T-helper 2 cell treated with Interferon-gamma antibody and Interleukin-4, amounts not matched to agents 5 μg/mL and 100 μg/mL, for 36 hours (primary cell): ENCODE measurements at places on chromosomes 12 and 14.

- peaks cover 19% of the 10 kb centered on the region for H3K4me1 ChIP-seq
- DNase-seq = no peak
- no peak overlapping the region for H3K4me3 ChIP-seq
- H3K36me3 ChIP-seq = peaks cover 27% of the 10 kb centered on the region
These were observed 69.2 kb downstream of the C2CD5 start for GRCh38 chr12:22474970-22475720.

DNA sequence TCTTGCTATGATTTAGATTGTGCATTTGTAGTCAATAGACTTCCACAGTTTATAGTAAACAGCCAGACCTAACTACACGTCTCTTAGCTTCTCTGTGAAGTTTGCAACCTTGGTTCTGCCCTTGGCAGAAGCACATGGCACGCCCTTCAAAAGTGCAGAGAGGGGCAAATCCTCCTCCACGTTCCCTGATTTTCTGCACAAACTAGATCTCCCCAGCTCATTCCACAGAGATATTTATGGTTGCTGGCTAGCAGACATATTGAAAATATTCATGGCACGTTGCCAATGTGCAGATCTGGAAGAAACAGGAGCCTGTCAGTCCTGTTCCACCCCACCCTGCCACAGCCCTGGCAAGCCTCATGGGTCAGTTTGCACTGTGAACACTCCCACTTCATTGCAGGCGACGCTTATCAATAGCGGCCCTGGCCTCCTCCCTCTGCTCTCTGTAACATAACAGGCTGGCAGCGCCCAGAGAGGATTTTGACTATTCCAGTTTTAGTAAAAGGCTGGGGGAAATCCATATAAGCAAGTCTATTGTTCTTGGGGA, 6.5 kb upstream of the LGALS3 start:
- no peak for DNase-seq
- no peak overlapping the region for H3K4me3 ChIP-seq
- H3K27me3 ChIP-seq = peaks cover 15% of the 10 kb centered on the region
- no peak overlapping the region for H3K27ac ChIP-seq
- H3K4me1 ChIP-seq = peaks cover 23% of the 10 kb centered on the region
- H3K36me3 ChIP-seq = no peaks in the 10 kb centered on the region

GRCh38 chr12:47744005-47744651, 14.6 kb downstream of the RAPGEF3 start:
- DNase-seq = no peak
- H3K27ac ChIP-seq = no peak overlapping the region
- peaks cover 6% of the 10 kb centered on the region for H3K27me3 ChIP-seq
- H3K36me3 ChIP-seq = no peaks in the 10 kb centered on the region

- H3K27me3 ChIP-seq = no peaks in the 10 kb centered on the region
- H3K4me3 ChIP-seq = no peak overlapping the region
- peaks cover 6% of the 10 kb centered on the region for H3K4me1 ChIP-seq
- H3K27ac ChIP-seq = no peak overlapping the region
- no peak for DNase-seq
- no peaks in the 10 kb centered on the region for H3K36me3 ChIP-seq
These were observed 270.1 kb downstream of the ADGRD1 start for GRCh38 chr12:131223791-131224225.

- DNase-seq = no peak
- no peak overlapping the region for H3K4me3 ChIP-seq
- H3K36me3 ChIP-seq = no peaks in the 10 kb centered on the region
- H3K27me3 ChIP-seq = no peaks in the 10 kb centered on the region
These were observed 22.6 kb downstream of the TSPAN8 start for GRCh38 chr12:71135077-71135811.

- no peak for DNase-seq
- no peaks in the 10 kb centered on the region for H3K4me1 ChIP-seq
- peaks cover 2% of the 10 kb centered on the region for H3K36me3 ChIP-seq
- no peak overlapping the region for H3K27ac ChIP-seq
- no peak overlapping the region for H3K4me3 ChIP-seq
These were observed 227.7 kb upstream of the TMEM260 start for GRCh38 chr14:56351861-56352260.

DNA sequence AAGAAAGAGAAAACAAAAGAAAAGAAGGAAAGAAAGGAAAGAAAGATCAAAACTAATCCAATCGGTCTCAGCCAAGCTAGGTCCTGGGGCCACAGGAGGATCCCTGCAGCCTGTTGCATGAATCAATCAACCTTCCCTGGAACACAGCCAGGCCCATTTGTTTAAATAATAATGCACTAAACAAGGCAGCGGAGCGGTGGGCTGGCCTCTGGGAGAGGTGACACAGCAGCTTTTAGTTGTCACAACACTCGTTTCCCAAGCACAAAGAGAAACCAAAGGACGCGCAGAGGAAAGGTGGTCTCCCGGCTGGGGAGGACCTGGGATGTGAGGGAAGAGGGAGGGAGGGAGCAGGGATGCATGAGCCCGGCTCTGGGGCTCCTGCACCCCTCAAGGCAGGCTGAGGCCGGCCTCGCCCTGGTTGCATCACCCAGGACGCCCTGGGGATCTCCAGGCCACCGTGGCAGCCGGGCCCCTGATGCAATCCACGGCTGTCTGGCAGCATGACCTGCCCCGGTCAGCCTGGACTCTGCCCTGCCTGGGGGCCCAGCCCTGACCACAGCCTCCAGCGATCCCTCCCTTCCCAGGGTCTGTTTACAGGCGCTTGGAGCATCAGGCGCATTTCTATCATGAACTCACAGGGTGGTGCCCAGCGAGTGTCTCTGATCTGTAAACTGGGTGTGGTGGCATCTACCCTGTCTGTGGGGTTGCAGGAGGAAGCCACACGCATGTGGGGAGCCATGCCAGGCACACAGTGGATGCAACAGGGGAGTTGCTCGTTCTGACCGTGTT, 32.5 kb downstream of the MMP17 start:
- no peaks in the 10 kb centered on the region for H3K36me3 ChIP-seq
- no peak overlapping the region for H3K4me3 ChIP-seq
- H3K27me3 ChIP-seq = peaks cover 3% of the 10 kb centered on the region
- DNase-seq = no peak
- H3K4me1 ChIP-seq = peaks cover 5% of the 10 kb centered on the region

- H3K4me3 ChIP-seq = peak overlapping the region; percentile 76
- H3K4me1 ChIP-seq = peaks cover 23% of the 10 kb centered on the region
- no peaks in the 10 kb centered on the region for H3K36me3 ChIP-seq
- H3K27me3 ChIP-seq = no peaks in the 10 kb centered on the region
- peak; percentile 63 for DNase-seq
- peak overlapping the region; percentile 5 for H3K27ac ChIP-seq
These were observed 699 bp downstream of the KTN1 start for GRCh38 chr14:55580470-55581341.

- peaks cover 17% of the 10 kb centered on the region for H3K4me1 ChIP-seq
- no peaks in the 10 kb centered on the region for H3K27me3 ChIP-seq
- peaks cover 1% of the 10 kb centered on the region for H3K36me3 ChIP-seq
- peak overlapping the region; percentile 63 for H3K4me3 ChIP-seq
- peak; percentile 71 for DNase-seq
- H3K27ac ChIP-seq = peak overlapping the region; percentile 62
These were observed 152.1 kb downstream of the ADGRD1 start for GRCh38 chr12:131105736-131106348.

DNA sequence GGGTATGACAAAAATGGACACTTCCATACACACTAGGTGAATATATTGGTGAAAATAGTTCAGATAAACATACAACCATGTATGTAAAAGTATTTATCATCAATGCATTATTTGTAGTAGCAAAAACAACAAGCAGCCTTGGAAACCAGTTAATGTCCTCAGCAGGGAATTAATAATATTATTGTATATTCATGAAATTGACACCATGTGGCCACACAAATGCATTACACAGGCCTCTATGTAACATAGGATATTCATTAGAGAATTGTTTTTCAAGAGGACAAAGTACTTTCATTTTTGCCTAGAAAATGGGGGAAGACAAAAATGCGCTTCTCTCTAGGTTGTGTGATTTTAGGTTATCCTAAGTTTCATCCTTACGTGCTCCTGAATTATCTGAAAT, 24.3 kb downstream of the SPRING1 start:
- H3K27ac ChIP-seq = no peak overlapping the region
- DNase-seq = no peak
- no peak overlapping the region for H3K4me3 ChIP-seq
- peaks cover 18% of the 10 kb centered on the region for H3K27me3 ChIP-seq
- H3K36me3 ChIP-seq = peaks cover 15% of the 10 kb centered on the region

GRCh38 chr12:130879781-130880389, 8.0 kb downstream of the RAN start:
- no peaks in the 10 kb centered on the region for H3K27me3 ChIP-seq
- peaks cover 32% of the 10 kb centered on the region for H3K4me1 ChIP-seq
- peak overlapping the region; percentile 80 for H3K4me3 ChIP-seq
- peak overlapping the region; percentile 64 for H3K27ac ChIP-seq
- H3K36me3 ChIP-seq = peaks cover 30% of the 10 kb centered on the region

GRCh38 chr14:53295985-53296582, 143.0 kb upstream of the DDHD1 start:
- H3K4me1 ChIP-seq = no peaks in the 10 kb centered on the region
- no peak for DNase-seq
- H3K27me3 ChIP-seq = no peaks in the 10 kb centered on the region
- H3K27ac ChIP-seq = no peak overlapping the region

DNA sequence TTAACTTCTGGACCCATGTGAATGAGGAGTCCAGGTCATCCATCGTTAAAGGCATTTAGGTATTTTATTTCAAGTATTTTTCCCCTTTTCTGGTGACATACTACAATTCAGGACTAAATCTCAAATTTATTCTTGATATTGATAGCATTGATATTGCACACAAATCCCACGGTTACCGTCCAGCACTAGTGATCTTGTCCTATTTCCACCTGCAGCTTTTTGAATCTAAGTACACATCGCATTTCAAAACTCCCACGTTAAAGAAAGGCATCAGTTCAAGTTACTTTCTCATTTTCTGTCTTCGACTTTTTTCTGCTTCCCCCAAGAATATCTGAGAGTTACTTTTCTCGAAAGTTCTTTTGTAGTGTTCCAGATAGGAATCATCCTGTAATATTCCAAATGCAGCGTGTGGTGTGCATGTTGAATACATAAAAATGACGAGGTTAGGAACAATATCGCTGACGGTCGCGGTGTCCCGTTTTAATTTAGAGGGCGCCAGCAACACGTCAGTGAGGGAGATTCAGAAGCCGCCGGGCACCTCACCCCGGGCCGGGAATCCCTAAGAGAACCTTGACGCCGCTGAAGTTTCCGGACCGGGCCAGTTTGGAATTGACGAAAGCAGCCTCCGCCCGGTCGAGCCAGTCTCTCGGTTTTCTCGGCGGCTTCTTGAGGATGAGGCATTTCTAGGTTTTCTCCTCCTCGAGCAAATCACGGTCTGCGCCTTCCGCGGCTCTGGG, 569 bp upstream of the RGS6 start:
- peaks cover 51% of the 10 kb centered on the region for H3K27me3 ChIP-seq
- H3K36me3 ChIP-seq = no peaks in the 10 kb centered on the region
- peak; percentile 21 for DNase-seq
- H3K4me3 ChIP-seq = no peak overlapping the region
- H3K4me1 ChIP-seq = peaks cover 3% of the 10 kb centered on the region
- no peak overlapping the region for H3K27ac ChIP-seq

DNA sequence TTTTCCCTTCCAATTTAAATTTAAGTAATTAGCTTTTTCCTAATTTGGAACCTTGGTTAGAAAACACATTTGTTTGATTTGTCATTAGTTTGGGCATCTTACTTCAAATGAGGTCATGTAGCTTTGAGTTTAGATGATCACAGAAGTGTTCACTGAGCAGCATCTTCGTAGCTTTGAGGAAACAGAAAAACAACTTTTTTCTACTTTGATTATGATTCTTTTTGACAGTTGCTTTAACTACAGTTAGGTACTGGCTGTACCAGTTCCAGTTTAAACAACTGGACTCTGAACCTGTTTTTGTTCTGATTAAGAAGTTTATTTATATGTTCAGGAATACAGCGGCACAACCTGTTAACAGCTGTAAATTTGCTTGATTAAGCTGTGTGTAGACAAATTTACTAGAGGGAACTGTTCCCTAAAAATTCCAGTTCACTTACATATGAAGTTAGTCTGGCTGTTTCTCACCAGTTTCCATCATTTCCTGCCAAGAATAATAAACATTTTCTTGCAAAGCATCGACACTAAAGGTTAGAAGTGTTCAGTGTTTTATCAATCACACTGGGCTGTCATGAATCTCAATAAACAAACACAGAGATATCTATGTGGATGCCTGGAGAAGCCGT, 191.9 kb downstream of the RAD51B start:
- no peak overlapping the region for H3K4me3 ChIP-seq
- H3K4me1 ChIP-seq = no peaks in the 10 kb centered on the region
- peaks cover 4% of the 10 kb centered on the region for H3K27me3 ChIP-seq
- H3K36me3 ChIP-seq = no peaks in the 10 kb centered on the region
- H3K27ac ChIP-seq = no peak overlapping the region
- no peak for DNase-seq

- peak overlapping the region; percentile 27 for H3K4me3 ChIP-seq
- H3K27ac ChIP-seq = no peak overlapping the region
- DNase-seq = no peak
- H3K4me1 ChIP-seq = no peaks in the 10 kb centered on the region
These were observed 9.9 kb upstream of the LBHD2 start for GRCh38 chr14:103073876-103074728.

DNA sequence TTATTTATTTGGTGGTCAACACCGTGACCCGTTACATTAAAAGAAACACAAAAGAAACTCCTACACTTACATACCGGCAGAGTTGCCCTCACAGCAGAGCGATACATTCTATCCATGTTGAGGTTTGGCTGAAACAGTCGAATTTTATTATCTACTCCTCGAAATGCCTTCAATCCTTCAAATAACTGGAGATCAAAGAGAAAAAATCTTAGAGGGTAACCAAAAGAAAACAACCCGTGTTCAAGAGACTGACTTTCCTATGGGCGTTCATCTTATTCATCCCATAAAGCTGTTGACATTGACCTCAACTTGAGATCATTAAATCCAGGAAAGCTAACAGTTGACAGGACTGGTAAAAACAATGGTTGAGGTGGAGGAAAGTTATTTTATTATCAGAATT, 67.7 kb downstream of the BCAT1 start:
- DNase-seq = no peak
- H3K4me3 ChIP-seq = no peak overlapping the region
- no peaks in the 10 kb centered on the region for H3K27me3 ChIP-seq
- H3K4me1 ChIP-seq = peaks cover 3% of the 10 kb centered on the region

DNA sequence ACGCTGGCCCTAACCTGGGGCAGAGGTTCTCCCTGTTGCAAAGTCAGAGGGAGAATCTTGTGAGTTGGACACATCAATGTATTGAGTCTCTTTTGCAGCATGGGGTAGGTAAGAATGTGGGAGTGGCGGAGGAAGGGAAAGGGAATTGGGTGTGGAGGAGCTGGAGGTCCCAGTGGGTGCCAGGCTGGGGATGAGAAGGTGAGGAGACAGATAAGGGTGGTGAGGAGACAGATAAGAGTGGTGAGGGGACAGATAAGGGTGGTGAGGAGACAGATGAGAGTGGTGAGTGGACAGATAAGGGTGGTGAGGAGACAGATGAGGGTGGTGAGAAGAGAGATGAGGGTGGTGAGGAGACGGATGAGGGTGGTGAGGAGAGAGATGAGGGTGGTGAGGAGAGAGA, 72.9 kb upstream of the SFSWAP start:
- DNase-seq = no peak
- H3K36me3 ChIP-seq = no peaks in the 10 kb centered on the region
- H3K27ac ChIP-seq = peak overlapping the region; percentile 11

- peaks cover 1% of the 10 kb centered on the region for H3K36me3 ChIP-seq
- DNase-seq = no peak
- peaks cover 18% of the 10 kb centered on the region for H3K4me1 ChIP-seq
- H3K27me3 ChIP-seq = peaks cover 66% of the 10 kb centered on the region
- H3K4me3 ChIP-seq = no peak overlapping the region
- H3K27ac ChIP-seq = no peak overlapping the region
These were observed 4.8 kb upstream of the LGMN start for GRCh38 chr14:92753250-92753649.

GRCh38 chr14:68653108-68653507, 139.8 kb downstream of the ZFP36L1 start:
- H3K27me3 ChIP-seq = no peaks in the 10 kb centered on the region
- no peaks in the 10 kb centered on the region for H3K36me3 ChIP-seq
- H3K27ac ChIP-seq = no peak overlapping the region
- peaks cover 7% of the 10 kb centered on the region for H3K4me1 ChIP-seq
- no peak for DNase-seq
